ENCODE measurements at places on chromosomes 7 and 10. TPM values are rescaled to one million over a fixed set of nuclear protein-coding genes. Genes with fewer than 3 reads are reported as not detected.

RBM20 gene
- not detected for total RNA-seq

EVX1 gene
- total RNA-seq: not detected

EIF3A gene
- 89.9 TPM for total RNA-seq

CYP2C19 gene
- total RNA-seq: under 0.01 TPM

EPO gene
- total RNA-seq: 0.39 TPM
